Urinary bladder (tissue), 4 donors: ENCODE measurements at places on chromosomes 2 and 18. TPM values are rescaled to one million over a fixed set of nuclear protein-coding genes. Genes with fewer than 3 reads are reported as not detected.

GRCh38 chr2:144244938-144245337 is 275.0 kb downstream of the ZEB2 start:
- no peak for DNase-seq

- DNase-seq, result no peak
These were observed 90.2 kb upstream of the SCG2 start for GRCh38 chr2:223692191-223692947.

DNA sequence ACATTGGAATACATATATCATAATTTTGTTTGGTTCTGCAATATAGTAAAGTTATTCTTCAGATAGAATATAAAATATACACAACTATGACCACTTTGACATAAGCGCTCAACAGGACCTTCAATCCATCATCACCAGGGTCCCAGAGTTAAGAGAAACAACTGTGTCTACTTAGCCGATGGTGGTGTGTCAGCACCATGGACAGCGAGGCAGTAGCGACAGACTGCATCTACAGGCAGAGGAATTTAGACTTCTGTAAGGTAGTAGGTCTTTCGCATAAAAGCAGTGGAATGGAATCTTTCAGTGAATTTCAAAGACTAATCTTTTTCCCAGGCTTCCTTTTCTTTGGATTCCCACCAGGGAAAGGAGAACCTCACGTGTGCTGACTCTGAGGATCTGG is 20.5 kb upstream of the LRPPRC start:
- DNase-seq, result no peak

GRCh38 chr18:63387861-63388260 is 20.9 kb upstream of the KDSR start:
- DNase-seq, result no peak

GRCh38 chr2:54881759-54882158 is 158.3 kb downstream of the EML6 start:
- DNase-seq, result no peak

- no peak for DNase-seq
These were observed 713 bp downstream of the ATOH8 start for GRCh38 chr2:85754313-85755095.

GRCh38 chr18:23415515-23415914 is 37.6 kb upstream of the RIOK3 start:
- DNase-seq, result no peak

- DNase-seq, result no peak
These were observed 232.8 kb downstream of the TCF4 start for GRCh38 chr18:55355223-55355622.

The CDH2 gene
- 18.7 TPM for total RNA-seq

The GLB1L gene
- 12.0 TPM for total RNA-seq

The LAMA3 gene
- 32.3 TPM for total RNA-seq
